ENCODE measurements at places on chromosomes 2 and 18.

DNA sequence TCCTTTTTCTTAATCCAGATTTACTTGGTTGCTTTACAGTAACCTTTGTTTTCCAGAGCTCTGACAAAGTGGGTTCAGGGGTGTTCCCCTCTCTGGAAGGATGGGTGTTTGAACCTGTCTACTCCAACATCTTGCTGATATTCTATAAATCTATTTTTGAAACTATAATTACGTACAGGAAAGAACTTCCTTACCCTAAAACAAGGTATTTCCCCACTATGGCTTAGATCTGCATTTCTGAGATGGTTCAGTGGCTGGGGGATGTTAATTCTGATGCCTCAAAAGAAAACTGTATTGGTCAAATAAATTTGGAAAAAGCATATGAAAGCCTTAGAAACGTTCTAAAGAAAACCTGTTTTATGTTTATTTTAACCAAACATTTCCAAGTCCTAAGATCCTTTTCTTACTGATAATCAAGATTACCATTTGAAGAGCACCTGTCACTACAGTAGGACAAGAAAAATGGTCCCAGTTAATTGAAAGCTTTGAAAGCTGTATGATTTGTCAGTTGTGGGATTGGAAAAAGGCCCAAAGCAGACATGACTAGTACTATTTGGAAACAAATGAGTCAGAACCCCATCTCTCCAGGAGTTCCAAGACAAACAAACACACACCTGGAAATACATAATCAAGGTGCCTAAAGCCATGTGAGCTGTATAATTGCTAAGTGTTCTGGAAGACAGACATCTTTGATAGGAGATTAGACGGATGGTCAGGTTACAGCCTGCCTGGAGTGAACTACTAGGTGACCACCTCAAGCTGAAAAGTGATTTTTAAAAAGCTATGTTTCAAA lies 57.5 kb downstream of the KDM3A start:
- DNase-seq = no peak

DNA sequence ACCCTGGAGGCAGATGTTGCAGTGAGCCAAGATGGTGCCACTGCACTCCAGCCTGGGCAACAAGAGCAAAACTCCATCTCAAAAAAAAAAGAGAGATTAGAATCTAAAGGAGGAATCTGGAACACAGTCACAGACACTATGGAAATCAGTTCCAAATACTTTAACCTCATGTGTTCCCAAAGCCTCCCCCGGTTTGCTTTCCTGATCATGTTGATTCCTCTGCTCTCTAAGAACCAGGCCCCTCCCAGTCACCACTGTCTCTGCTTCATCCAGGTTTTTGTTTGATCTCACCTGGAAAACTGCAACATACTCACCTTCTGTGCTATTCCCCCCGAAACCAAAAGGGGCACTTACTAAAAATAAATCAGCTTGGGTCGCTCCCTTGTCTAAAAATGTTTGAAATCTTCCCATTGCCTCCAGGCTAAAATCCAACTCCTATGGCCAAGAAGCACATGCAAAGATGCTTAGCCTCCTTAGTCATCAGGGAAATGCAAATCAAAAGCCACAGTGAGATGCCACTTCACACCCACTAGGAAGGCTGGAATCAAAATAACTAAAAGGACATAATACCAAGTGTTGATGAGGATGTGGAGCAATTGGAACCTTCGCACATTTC lies 6.2 kb upstream of the NEU2 start:
- DNase-seq = no peak

- no peak for DNase-seq
Measured at GRCh38 chr2:178115271-178115670, 3.0 kb downstream of the RBM45 start.

DNA sequence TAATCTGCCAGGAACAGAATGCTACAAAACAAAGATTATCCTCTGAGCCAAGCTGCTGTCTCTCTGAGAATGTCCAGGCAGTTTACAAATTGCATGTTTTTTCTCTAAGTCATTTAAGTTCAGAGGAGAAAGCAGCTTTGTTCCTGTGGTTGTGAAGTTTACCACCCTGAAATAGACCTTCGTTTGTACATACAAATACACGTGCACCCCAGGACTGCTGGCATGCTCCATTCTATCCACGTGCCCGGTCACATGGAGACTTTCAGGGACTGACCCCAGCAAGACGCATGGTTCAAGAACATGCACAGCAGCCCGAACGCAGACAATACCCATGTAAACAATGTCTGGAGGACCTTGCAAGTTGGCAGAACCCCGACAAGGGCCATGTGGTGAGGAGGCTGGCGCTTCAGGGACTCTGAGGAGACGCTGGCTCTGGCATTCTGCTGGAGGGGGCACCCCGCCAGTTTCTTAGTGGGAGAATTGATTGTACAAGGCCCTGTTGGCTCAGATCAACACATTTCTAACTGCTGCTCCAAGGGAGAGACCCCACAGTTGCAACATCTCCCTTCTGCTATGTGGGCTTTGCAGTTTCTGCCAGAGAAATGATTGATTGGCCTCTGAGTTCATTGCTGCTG lies 33.3 kb downstream of the FAM178B start:
- no peak for DNase-seq

GRCh38 chr2:128028668-128029054 lies 802 bp upstream of the SAP130 start:
- no peak for DNase-seq

DNA sequence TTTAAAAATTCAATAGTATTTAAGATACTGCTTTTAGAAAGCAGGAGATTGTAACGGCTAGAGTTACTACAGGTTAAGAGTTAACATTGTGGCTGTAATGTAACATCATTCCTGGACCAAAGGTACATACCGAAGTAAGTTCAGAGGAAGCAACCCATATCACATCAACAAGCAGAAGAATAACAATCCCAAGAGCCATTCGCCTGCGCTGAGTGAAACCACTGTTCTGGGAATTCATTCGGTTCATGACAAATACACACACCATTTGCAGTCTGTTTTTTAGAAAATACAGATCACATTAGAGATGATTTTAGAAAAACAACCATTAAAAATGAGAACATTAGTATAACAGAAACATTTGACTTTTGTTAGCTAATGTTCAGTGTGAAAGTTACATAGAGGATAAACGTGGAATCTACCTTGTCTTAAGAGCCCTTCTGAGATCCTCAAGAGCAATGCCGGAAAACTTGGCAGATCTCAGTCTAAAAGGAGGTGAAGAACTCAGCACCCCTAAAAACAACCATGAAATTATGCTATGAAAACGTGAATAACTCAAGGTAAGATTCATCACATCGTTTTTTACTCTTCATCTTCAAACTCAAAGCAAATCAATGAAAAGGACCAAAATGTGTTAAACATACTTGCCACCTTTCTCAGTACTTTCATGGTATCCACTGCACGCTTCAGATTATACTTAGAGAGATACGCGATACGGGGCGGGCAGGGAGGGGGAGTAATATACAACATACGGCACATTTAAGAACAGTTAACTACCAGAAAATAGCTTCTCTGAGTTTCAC lies 1.2 kb downstream of the SLC35F5 start:
- DNase-seq = peak; percentile 8

- DNase-seq = no peak
Measured at GRCh38 chr2:223464071-223464470, 138.1 kb downstream of the SCG2 start.

Data from HuH-7 (cell line).